ENCODE measurements at places on chromosomes 12 and 14. TPM values are rescaled to one million over a fixed set of nuclear protein-coding genes. Genes with fewer than 3 reads are reported as not detected.

The GLIPR1 gene
- total RNA-seq = 52.0 TPM

The KCNC2 gene
- total RNA-seq = not detected

The SCYL2 gene
- 45.0 TPM for total RNA-seq

The SMIM41 gene
- total RNA-seq = 4.3 TPM

The PALS1 gene
- 29.1 TPM for total RNA-seq

The FGF23 gene
- not detected for total RNA-seq

The TDP1 gene
- 9.6 TPM for total RNA-seq

The CRIP2 gene
- total RNA-seq = 143 TPM

DNA sequence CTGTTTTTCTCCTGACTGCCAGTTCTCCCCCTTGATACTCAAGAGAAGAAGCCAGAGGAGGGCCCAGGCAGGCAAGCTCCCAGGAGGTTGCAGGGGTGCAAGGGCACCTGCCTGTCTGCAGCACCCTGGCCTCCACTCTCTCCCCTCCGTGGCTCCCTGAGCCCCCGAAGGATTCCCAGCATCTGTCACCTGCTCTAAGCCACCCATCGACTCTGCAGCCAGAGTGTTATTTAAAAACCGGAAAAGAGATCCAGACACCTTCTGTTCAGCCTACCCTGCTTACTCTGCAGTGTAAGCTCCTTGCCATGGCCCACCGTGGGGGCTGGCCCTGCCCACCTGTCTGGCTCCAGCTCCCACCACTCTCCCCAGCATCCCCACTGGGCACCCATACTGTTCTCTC, 121.4 kb downstream of the KSR2 start:
- no peak for DNase-seq
- H3K4me1 ChIP-seq = no peaks in the 10 kb centered on the region
- H3K4me3 ChIP-seq = no peak overlapping the region
- no peaks in the 10 kb centered on the region for H3K36me3 ChIP-seq
- H3K27ac ChIP-seq = no peak overlapping the region

- H3K4me3 ChIP-seq = no peak overlapping the region
- no peaks in the 10 kb centered on the region for H3K36me3 ChIP-seq
- H3K27ac ChIP-seq = no peak overlapping the region
- H3K27me3 ChIP-seq = no peaks in the 10 kb centered on the region
These were observed 25.5 kb downstream of the TSPAN11 start for GRCh38 chr12:30952015-30952414.

DNA sequence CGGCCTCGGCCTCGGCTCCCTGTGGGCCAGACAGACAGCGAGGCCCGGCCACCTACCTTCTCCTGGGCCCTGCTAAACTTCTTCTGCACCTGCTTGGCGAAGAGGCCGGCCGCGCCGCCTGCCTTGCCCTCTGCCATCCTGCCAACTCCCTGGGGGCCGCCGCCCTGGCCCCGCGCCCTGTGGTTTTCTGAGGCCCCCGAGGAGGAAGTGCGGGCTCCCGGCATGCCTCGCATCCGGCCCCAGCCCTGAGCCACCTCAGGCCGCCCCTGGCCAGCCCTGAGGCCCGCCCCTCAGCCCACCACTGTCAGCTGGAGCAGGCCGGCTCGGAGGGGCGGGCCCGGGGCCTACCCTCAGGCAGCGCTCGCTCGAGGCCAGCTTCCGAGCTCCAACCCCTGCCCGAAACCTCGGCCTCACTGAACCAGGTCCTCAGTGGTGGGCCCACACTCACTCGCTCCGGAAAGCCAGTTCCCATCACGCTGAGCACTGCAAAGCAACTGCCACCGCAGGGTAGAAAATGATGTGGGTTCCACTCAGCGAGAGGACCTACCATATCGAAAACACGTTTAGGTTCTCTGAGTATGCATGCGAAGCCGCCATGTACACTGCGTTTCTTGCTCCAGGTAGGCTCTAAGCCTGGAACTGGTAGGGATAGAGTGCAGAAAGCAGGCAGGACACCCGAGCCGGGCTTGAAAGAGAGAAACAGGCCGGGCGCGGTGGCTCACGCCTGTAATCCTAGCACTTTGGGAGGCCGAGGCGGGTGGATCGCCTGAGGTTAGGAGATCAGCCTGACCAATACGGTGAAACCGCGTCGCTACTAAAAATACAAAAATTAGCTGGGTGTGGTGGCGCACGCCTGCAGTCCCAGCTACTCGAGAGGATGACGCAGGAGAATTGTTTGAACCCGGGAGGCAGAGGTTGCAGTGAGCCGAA, at the start of gene BIN2:
Gene BIN2 (minus strand): TSS at position 209 of the 930 bp plus-strand sequence. CDS start 72 bp downstream, at position 137.
- no peaks in the 10 kb centered on the region for H3K27me3 ChIP-seq
- H3K27ac ChIP-seq = peak within 1 kb of the TSS; percentile 89
- peak within 1 kb of the TSS; percentile 54 for H3K4me3 ChIP-seq
- H3K4me1 ChIP-seq = peaks cover 63% of the 10 kb centered on the region
- DNase-seq = peak; percentile 85
- H3K36me3 ChIP-seq = no peaks in the 10 kb centered on the region

DNA sequence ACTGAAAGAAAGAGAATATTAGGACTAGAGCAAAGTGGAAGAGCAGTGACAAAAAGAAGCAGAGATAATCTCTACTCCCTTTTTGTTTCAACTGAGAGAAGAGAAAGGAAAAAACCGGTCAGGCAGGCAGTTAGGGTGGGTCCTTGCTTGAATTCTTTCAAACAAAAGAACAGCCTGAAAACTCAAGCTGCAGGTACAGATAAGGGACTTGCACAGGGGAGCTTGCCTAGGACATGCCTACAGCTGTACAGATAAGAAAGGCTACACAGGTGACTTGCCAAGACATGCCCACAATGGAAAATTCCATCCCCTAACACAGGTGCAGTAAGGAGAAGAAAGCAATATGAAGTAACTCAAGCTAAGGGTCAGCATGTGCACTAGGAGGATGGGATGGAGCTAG, 532.2 kb upstream of the MIS18BP1 start:
- no peaks in the 10 kb centered on the region for H3K27me3 ChIP-seq
- no peaks in the 10 kb centered on the region for H3K4me1 ChIP-seq
- no peak for DNase-seq
- no peak overlapping the region for H3K27ac ChIP-seq
- no peaks in the 10 kb centered on the region for H3K36me3 ChIP-seq

GRCh38 chr14:72024043-72024407, 91.8 kb downstream of the RGS6 start:
- H3K27me3 ChIP-seq = no peaks in the 10 kb centered on the region
- no peaks in the 10 kb centered on the region for H3K36me3 ChIP-seq
- no peaks in the 10 kb centered on the region for H3K4me1 ChIP-seq
- H3K27ac ChIP-seq = no peak overlapping the region
- no peak overlapping the region for H3K4me3 ChIP-seq

- H3K4me3 ChIP-seq = no peak overlapping the region
- peaks cover 11% of the 10 kb centered on the region for H3K36me3 ChIP-seq
- H3K4me1 ChIP-seq = no peaks in the 10 kb centered on the region
- H3K27me3 ChIP-seq = no peaks in the 10 kb centered on the region
- no peak for DNase-seq
- H3K27ac ChIP-seq = no peak overlapping the region
These were observed 46.0 kb downstream of the VRK1 start for GRCh38 chr14:96843137-96843536.

GRCh38 chr14:53532853-53533252, 379.7 kb upstream of the DDHD1 start:
- no peak for DNase-seq
- no peak overlapping the region for H3K27ac ChIP-seq
- H3K4me1 ChIP-seq = peaks cover 5% of the 10 kb centered on the region

GRCh38 chr14:86035882-86036281, 505.9 kb downstream of the FLRT2 start:
- no peaks in the 10 kb centered on the region for H3K36me3 ChIP-seq
- H3K4me3 ChIP-seq = no peak overlapping the region
- H3K4me1 ChIP-seq = no peaks in the 10 kb centered on the region
- no peak for DNase-seq

- no peaks in the 10 kb centered on the region for H3K4me1 ChIP-seq
- no peaks in the 10 kb centered on the region for H3K27me3 ChIP-seq
- no peak overlapping the region for H3K4me3 ChIP-seq
- no peak for DNase-seq
These were observed 28.5 kb downstream of the PRIMA1 start for GRCh38 chr14:93759719-93760307.

DNA sequence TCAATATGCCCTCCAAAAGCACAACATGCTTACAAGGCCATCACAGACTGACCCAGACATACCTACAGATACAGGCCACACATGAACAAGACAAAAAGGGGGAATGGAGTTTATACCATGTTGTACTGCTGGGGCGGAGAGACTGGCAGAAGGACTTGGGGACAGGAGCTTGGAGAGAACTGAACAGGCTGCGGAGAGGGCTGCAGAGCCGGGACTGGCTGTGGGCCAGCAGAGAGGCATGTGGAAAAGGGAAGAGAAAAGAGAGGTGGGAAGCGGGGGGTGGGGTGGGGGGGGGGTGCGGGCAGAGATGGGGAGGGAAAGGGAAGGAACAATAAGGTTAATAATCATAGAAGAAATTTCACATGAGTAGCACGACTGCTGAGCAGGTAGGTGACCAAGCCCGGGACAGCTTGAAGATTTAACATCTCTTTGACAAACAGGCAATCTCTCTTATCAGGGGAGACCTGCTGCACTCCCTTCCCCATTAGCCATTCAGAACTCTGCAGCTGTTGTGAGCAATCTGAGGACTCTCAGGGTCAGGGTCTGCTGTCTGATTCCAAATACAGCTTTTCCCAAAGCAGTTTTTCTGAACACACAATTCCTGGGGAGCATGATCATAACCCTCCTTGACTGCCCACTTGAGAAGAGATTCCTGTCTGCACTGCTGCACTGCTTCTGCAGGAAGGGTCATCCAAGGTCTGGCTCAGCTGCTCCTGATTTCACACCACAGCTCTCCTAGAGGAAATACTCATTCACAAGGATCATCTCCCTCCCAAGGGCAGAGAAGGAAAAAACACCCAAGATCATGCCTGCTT, 21.6 kb upstream of the STAC3 start:
- no peak overlapping the region for H3K4me3 ChIP-seq
- DNase-seq = no peak
- H3K36me3 ChIP-seq = peaks cover 86% of the 10 kb centered on the region
- no peaks in the 10 kb centered on the region for H3K27me3 ChIP-seq
- H3K27ac ChIP-seq = no peak overlapping the region
- H3K4me1 ChIP-seq = no peaks in the 10 kb centered on the region

- H3K36me3 ChIP-seq = no peaks in the 10 kb centered on the region
- no peaks in the 10 kb centered on the region for H3K27me3 ChIP-seq
- H3K27ac ChIP-seq = no peak overlapping the region
- no peaks in the 10 kb centered on the region for H3K4me1 ChIP-seq
- H3K4me3 ChIP-seq = no peak overlapping the region
These were observed 163.0 kb downstream of the ATP23 start for GRCh38 chr12:58104351-58104755.

- H3K4me3 ChIP-seq = no peak overlapping the region
- H3K4me1 ChIP-seq = peaks cover 63% of the 10 kb centered on the region
- H3K36me3 ChIP-seq = no peaks in the 10 kb centered on the region
- H3K27me3 ChIP-seq = no peaks in the 10 kb centered on the region
- peak overlapping the region; percentile 69 for H3K27ac ChIP-seq
- DNase-seq = peak; percentile 89
These were observed 20.5 kb downstream of the IRF2BPL start for GRCh38 chr14:77007975-77008421.

DNA sequence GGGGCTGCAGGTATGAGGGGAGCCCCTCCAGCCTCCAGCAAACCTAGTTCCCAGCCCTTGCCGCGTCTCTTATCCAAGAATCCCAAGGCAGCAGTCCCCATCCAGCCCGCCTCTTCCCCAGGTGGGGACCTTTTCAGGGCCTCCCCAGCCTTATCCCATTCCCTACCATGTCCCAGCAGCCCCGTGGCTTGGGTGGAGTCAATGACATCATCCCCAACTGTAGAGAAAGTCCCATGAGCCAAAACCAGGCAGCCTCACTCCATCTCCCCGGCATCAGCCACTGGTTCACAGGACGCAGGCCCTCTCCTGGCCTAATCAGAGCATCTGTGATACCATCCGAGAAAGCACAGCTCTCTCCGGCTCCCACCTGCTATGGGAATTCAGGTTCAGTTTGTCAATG, 131.0 kb downstream of the NCOR2 start:
- no peak overlapping the region for H3K27ac ChIP-seq
- H3K27me3 ChIP-seq = no peaks in the 10 kb centered on the region
- DNase-seq = no peak
- H3K4me1 ChIP-seq = peaks cover 38% of the 10 kb centered on the region
- H3K36me3 ChIP-seq = peaks cover 46% of the 10 kb centered on the region

DNA sequence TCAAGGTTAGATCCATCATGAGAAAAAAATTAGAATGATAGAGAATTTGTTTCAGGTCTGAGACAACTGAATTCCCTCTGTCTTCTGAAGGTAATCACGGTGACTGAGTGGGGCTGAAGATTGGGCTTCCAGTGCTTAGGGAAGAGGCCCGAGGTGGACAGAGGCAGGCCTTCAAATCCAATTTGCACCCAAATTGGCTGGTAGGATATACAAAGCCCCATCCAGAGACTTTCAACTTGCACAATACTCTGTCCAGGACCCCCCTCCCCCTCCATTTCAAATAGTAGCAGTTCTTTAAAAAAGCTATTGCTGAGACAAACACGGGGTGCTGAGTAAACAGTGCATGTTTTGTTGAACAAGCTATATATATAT, 3.6 kb upstream of the FOXG1 start:
- no peak overlapping the region for H3K4me3 ChIP-seq
- H3K27me3 ChIP-seq = peaks cover 93% of the 10 kb centered on the region
- H3K27ac ChIP-seq = no peak overlapping the region
- H3K4me1 ChIP-seq = peaks cover 10% of the 10 kb centered on the region

DNA sequence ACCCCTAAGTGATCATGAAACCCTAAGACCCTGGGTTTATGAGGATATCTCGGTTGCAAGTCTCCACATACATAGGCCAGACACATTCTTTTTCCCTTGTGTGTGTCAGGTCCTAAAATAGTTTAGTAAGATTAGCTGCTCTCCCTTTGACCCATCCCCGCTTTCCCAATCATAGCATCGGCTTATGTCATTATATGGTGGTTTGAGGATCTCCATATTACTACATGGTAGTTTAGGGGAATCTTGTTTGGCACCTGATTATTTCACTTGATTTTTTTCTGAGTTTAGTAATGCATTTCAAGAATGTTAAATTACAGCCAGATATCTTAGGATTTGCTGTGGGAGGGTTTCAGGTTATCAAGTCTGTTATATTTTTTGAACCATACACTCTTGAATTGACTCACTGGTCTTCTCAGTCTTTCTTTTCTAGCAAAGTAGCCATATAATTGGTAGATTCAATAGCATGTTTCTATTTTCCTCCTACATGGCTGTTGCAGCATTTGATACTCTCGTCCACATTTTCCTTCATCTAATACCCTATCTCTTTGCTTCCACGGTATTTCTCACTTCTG, 68.3 kb upstream of the TRHDE start:
- no peak overlapping the region for H3K4me3 ChIP-seq
- no peaks in the 10 kb centered on the region for H3K4me1 ChIP-seq
- H3K27me3 ChIP-seq = no peaks in the 10 kb centered on the region
- no peak for DNase-seq

GRCh38 chr12:7151532-7151931, 21.4 kb downstream of the CLSTN3 start:
- H3K27ac ChIP-seq = no peak overlapping the region
- H3K36me3 ChIP-seq = peaks cover 50% of the 10 kb centered on the region
- peak; percentile 68 for DNase-seq
- no peak overlapping the region for H3K4me3 ChIP-seq

- H3K27ac ChIP-seq = no peak overlapping the region
- no peaks in the 10 kb centered on the region for H3K36me3 ChIP-seq
- no peak for DNase-seq
- no peaks in the 10 kb centered on the region for H3K4me1 ChIP-seq
- H3K4me3 ChIP-seq = no peak overlapping the region
These were observed 158.4 kb downstream of the IPO8 start for GRCh38 chr12:30537228-30537627.

GRCh38 chr12:127230843-127231260, 1036.1 kb upstream of the TMEM132C start:
- no peaks in the 10 kb centered on the region for H3K36me3 ChIP-seq
- no peak overlapping the region for H3K27ac ChIP-seq
- H3K4me1 ChIP-seq = no peaks in the 10 kb centered on the region
- H3K4me3 ChIP-seq = no peak overlapping the region

GRCh38 chr14:35985474-35986218, 159.5 kb downstream of the BRMS1L start:
- no peaks in the 10 kb centered on the region for H3K4me1 ChIP-seq
- no peak for DNase-seq
- H3K27ac ChIP-seq = no peak overlapping the region
- no peaks in the 10 kb centered on the region for H3K27me3 ChIP-seq

All from lower lobe of right lung (tissue), 2 donors.